ENCODE measurements at places on chromosomes 13 and 19.

- DNase-seq: no peak
Observed at GRCh38 chr13:27432611-27433210, 8.3 kb downstream of the GTF3A start.

DNA sequence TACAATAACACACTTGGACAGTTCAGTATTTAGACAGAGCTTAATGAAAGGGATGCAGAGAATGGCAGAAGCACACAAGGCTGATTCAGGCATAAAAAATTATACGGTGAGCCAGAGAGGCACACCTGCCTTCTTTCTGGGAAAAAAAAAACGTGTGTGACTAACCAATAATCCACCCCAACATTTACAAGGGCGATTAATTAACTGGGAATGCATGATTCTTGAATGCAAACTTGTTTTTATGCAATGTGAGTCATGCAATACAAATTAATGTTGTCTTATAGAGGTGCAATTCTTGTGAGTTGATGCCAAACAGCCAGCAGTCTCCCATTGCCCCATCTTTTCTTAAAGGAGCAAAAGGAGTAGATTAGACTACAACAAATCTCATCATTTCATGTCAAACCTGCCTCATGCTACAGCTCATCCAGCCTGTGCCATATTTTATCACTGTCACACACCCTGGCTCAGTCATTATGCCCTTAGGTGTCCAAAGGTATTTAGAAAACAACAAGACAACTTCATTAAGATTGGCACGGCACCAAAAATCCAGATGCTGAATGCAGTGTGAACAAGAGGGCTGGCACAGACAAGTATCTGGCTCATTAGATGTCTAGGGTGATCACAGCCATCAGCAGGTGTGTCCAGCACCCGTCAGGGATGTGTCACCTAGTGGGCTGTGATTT is 721.1 kb downstream of the EFNB2 start:
- no peak for DNase-seq

DNA sequence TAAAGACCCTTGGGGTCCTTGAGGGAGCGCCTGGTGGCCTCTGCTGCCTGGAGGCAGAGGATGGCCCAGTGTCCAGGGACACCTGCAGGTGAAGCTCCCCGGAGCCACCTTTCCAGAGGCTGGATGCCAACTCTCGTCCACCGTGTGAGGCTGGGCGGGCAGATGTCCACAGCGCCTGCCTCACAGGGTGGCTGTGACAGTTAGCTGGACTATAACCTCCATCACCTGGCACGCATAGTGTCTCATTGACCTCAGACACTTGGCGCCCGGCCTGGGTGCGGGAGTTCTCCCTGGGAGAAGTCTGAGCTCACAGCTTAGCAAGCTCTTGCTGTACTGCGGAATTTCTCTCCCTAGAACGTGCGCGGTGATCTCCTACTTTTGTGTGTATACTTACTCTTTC is 9.8 kb downstream of the BICRA start:
- no peak for DNase-seq

DNA sequence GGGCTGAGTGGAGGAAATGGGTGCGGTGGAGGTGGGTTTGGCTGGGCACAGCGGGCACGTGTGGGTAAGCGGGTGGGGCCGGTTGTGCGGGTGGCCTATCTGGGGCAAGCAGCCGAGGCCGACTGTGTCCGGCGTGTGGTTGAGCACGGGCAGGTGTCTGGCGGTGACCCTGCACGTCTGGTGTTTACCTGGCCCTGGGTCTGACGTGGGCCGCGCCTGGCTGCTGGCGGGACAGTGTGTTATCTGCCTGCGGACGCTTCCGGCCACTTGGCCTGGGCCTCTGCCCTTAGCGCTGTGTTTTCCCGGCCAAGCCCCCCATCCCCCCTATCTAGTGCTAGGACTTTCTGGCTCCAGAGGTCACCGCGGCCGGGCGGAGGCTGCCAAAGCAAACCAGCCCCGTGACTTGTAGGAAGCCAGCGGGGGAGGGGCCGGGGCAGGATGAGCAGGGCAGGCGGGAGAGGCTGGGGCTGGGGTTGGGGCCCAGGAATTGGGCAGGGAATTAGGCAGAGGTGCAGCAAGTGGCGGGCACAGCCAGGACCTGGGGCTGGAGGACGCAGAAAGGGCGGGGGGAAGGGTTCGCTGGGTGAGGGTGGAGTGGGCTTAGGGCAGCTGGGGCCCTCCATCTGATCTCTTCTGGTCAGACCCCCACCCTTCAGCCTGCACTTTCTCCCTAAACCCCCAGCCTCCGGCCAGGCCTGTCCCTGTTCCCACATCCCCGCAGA is 534 bp upstream of the HPN start:
- DNase-seq: peak; percentile 33

GRCh38 chr19:46718157-46718933 is 1.4 kb upstream of the PRKD2 start:
- DNase-seq: peak; percentile 38

DNA sequence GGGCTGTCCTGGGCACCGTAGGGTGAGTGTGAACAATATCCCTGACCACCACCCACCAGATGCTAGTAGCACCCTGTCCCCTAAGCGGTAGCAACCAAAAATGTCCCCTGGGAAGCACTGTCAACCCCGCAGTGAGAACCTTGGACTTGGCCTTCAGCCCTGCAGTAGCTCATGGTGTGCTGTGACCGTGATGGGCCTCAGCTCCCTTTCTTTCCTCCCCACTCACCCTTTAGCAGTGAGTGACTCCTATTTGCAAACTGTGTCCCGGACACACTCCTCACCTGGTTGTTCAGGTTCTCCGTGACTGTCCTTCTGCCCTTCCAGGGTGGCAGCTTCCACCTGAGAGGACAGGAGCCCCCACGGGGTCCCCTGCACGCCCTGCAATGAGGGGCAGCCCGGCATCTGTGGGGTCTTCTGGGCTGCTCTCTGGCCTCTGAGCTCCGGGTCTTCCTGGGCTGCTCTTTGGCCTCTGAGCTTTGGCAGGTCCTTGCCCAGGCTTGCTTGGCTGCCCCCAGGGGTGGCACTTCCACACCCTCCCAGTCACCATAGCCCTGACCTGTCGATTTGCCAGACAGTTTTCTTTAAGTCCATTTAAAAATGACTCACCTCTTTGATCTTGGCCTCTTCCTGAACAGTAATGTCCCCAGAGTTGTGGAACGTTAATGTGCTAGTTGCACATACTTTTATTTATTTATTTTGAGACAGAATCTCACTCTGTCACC is 3.8 kb downstream of the KDM4B start:
- DNase-seq: no peak

- no peak for DNase-seq
Observed at GRCh38 chr13:33286128-33286527, 573 bp upstream of the STARD13 start.
